Thoracic aorta endothelial cell (primary cell): ENCODE measurements at places on chromosomes 1 and 21. TPM values are rescaled to one million over a fixed set of nuclear protein-coding genes. Genes with fewer than 3 reads are reported as not detected.

Gene ABCD3
- total RNA-seq, result 47.1 and 51.8 TPM in 2 replicates

Gene CRNN
- not detected in 2 replicates for total RNA-seq

Gene AMY2B
- 1.6 and 2.9 TPM in 2 replicates for total RNA-seq

Gene IL10RB
- total RNA-seq, result 32.2 and 38.1 TPM in 2 replicates

Gene SFN
- not detected in 2 replicates for total RNA-seq

Gene FMO2
- not detected in 2 replicates for total RNA-seq

Gene C1orf210
- total RNA-seq, result not detected in 2 replicates

Gene MX2
- 0.13 and 0.50 TPM in 2 replicates for total RNA-seq

Gene ZC3H12A
- 4.1 and 5.2 TPM in 2 replicates for total RNA-seq
